ENCODE measurements at places on chromosomes 4 and X.
A peak's percentile ranks its signal among the peaks of the same experiment; 100 is the strongest.

GRCh38 chr4:7256984-7257810, 64.9 kb downstream of the SORCS2 start:
- DNase-seq, result peak; percentile 81

DNA sequence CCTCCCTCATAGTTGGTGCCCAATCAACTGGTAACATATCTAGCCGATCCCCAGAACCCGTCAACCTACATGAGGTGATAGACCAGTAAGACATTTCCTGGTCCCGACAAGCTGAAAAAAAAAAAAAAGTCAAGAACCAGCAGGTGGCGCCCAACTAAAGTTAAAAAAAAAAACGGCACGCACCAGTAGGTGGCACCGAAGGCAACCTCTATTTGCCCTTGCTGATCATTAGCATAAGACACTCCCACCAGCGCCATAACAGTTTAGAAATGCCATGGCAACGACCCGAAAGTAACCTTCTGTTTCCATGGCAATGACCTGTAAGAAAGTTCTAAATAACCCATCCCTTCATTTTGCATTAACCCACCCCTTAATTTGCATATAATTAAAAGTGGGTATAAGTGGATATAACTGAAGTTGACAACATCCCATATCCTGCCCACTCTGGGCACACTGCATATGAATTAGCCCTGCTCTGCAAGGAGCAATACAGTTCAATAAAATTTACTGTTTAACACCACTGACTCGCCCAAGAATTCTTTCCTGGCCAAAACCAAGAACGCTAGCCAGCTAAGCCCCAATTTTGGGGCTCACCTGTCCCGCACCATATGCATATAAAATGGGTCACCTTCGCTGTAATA, 83.9 kb upstream of the SPANXB1 start:
- DNase-seq, result no peak

- DNase-seq, result no peak
Observed at GRCh38 chr4:144351306-144351705, 210.8 kb upstream of the GYPA start.

DNA sequence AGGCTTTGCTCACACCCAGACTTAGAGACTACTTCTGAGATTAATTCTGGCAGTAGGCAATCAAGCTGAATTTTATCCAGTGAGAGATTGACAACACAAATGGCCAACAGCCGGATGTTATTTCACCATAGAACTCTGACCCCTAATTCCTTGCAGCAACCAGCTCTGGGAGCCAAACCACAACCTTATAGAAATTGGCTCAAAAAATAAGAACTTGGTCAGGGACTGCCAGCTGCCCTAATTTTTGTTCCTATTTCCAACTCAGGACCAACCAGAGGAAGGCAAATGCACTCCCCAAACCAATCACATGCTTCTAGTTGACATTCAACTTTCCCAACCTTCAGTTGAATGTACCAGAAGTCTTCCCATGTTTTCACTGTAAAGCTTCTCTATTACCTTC, 269.7 kb downstream of the HS3ST1 start:
- DNase-seq, result no peak

- DNase-seq, result no peak
Observed at GRCh38 chrX:121011254-121011653, 25.7 kb upstream of the CT47A1 start.

DNA sequence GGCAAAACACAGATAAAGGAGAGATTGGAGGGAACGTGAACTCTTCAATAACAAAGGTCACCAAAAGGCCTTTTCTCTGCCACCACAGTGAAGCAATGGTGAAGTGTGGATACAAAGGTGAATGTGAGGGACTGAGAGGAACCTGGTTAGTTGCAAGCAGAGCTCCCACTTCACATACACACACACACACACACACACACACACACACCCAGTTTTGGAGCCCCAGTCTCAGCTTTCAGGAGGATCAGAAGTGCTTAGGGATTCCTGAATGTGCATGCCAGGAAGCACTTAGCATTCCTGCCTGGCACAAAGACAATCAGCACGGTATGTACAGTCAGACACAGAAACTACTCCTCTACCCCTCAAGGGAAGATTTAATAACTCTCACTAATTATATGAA, 71.5 kb downstream of the ARHGEF9 start:
- no peak for DNase-seq

DNA sequence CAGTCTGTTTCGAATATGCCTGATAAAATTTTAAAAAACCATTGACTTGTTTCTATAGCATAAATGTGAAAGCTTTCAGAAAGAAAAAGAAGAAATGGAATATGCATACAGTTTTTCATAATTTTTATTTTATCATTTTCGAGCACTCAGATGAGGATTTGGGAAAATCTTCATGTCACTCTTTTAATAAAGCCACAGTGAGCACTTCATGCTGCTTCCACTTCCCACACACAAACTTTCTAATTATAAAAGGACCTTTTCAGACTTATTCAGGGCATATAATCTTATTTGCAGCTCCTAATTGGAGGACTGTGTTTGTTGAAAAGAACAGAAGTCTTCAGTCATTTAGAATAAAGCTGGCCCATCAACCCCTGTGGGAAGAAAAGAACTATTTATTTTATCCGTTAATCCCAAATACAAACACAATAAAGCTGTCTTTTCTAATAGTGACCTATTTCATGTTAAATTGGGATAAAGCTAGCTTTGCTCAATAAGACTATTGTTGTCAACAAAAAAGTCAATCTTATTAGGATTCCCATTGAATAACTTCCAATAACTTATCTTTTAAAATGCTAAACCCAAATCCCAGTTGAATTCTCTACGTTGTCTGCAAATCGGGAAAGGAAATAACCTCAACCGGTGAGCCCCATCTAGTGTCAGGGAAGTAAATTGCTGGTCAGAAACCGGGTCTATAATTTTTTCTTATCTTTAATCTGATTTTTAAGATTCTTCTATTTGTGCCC, 211.5 kb downstream of the PDGFRA start:
- no peak for DNase-seq

DNA sequence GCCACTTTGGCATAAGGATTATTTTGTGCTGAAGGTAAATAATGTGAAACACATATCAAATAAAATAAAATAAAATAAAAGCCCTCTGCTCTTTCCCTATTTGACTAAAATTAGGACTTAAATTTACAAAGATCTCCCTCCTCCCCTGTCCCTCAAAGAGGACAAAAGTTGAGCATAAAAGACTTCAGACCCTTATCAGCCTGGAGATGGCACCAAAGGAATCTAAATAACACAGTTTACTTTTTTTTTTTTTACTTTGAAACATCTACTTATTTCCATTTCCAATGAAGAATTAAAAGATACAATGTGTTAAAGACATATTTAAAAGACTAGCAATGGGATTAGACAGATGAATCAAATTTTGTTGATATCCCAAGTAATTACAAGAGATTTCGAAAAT, 89.7 kb downstream of the EPHA5 start:
- no peak for DNase-seq

GRCh38 chrX:149506349-149506748, 1.2 kb upstream of the IDS start:
- DNase-seq, result no peak

GRCh38 chr4:16466581-16466980, 240.3 kb upstream of the TAPT1 start:
- no peak for DNase-seq

DNA sequence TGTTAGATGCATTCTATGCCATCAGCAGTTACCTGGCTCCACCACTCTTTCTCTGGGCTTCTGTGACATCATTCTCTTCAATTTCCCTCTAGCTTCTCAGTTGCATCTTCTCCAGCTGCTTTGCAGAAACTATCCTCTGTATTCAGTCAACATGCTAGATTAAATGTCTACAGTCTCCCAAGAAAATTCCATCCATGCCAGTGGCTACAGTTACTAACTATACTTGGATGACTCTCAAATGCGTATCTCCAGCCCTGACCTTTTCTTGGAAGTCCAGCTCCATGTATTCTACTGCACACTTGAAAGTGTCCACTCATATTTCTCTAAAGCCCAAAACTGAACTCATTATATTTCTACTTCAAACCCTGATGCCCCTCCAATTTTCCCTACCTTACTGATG, 232.3 kb upstream of the TENM3 start:
- no peak for DNase-seq

GRCh38 chrX:118989886-118990285, 15.5 kb downstream of the LONRF3 start:
- DNase-seq, result no peak

GRCh38 chr4:153204728-153205648, 745 bp downstream of the TRIM2 start:
- no peak for DNase-seq

DNA sequence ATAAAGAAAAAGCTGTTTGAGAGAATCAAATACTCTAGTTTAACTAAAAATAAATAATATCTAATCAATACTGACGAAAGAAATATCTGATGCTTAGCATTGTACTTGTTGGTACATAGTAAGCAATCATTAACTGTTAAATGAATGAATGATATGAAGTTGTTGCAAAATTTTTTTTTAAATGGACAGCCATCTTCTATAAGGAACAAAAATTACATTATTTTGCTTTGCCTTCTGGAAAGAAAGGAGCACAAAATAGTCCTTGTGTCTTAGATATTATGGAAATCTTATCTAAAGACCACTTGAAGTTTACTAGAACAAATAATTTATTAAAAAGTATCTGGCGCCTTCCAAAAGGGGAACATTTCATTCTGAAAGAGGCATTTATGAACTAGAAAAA, 4.5 kb downstream of the NFKB1 start:
- no peak for DNase-seq

DNA sequence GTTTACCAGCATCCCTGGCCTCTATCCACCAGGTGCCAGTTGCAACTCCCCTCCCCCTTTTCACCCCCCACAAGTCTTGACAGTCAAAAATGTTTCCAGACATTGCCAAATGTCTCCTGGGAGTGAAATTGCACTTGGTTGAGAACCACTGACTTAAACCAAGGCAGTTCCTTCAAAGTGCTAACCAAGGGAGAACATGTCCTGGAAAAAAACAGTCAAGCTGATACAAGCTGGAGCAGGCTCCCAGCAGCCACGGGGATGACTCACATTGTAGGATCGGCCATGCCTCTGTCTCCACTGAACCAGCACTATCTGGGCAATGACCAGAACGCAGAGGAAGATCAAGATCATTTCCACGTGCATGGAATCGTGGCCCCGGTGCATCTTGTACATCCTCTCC, 11.4 kb downstream of the RNF175 start:
- DNase-seq, result no peak

GRCh38 chr4:3877236-3877635, 111.1 kb downstream of the ADRA2C start:
- no peak for DNase-seq

DNA sequence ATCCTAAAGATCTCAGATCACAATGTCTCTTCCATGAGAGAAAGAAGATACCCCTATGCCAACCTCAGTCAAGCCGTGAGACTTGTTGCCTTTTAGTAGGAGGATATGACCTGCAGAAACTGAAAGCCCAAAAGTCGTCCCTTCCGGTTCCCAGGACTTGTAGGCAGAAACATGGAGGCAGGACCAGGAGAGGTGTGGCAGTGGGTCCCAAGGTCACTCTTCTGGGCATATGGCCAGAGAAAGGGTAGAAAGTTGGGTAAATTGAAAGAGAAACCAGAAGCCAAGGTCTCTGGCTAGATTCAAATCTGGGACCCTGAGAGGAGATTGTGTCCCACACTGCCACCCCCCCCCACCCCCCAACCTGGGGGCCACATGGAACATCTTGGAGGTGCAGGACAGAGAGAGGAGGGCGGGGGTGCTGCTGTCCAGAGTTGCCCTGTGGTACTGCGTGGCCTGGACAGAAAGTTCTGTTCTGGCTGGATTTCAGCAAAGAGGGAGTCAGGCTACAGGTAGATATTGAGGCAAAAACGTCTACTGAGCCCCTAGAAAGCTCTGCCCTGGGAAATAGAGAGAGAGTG, 55.4 kb downstream of the DDX3X start:
- no peak for DNase-seq

DNA sequence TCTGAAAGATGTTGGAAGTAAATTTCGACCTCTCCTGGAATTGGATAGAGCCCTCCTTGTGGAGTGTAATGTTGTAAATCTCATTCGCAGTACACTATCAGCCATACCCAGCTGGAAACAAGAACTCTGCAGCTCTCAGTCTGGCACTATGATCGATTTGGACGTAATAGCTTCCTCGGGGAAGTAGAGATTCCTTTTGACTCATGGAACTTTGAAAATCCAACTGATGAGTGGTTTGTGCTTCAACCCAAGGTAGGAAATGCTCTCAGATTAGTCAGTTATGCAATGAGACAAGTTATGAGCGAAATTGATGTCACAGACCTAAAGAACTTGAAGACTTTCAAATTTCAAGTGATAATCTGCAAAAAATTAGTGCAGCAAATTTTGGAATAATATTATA, 103.9 kb downstream of the SYTL5 start:
- DNase-seq, result no peak

GRCh38 chr4:137267024-137267423, 265.3 kb downstream of the PCDH18 start:
- no peak for DNase-seq

DNA sequence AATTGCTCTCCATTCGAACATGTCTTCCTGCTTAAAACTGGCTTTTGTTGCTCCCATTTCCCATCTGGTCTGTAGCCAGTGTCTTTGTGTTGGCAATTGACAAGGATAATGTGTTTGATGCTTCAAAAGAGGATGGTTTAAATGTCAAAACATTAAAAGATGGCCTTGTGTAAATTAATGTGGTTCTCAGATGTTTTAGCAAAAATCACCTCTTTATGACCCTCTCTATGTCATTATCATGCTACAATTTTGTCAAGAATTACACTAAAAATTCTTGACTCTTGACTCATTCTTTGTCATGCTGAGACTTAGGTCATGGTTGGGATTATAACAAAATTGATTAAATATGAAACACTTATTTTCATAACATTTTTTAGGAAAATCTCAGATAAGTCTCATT, 47.4 kb downstream of the TMEM131L start:
- no peak for DNase-seq

GRCh38 chr4:113146876-113147358, 97.5 kb downstream of the ANK2 start:
- no peak for DNase-seq

- DNase-seq, result no peak
Observed at GRCh38 chrX:3360881-3361280, 14.4 kb upstream of the MXRA5 start.

GRCh38 chrX:41445171-41445570, 2.0 kb upstream of the NYX start:
- DNase-seq, result no peak

GRCh38 chr4:14095831-14096230, 468.3 kb upstream of the BOD1L1 start:
- no peak for DNase-seq

DNA sequence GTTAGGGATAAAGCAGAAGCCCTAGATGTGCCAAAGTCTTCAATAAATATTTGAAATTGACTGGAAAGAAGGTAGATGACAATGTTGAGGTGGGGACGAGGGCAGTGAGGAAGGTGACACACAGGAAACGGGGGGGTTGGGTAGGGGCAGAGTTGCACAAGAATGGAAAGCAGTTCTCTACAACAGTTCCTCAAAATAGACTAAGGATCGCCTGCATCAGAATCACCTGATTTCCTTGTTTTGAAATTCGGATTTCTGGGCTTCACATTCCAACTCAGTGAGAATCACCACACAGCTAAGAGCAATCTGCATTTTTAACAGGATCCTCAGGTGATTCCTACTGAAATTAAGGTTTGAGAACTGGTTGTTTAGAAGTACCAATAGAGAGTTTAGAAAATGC, 70.6 kb downstream of the ARFIP1 start:
- DNase-seq, result no peak

- DNase-seq, result no peak
Observed at GRCh38 chrX:45198301-45198700, 2.4 kb downstream of the DIPK2B start.

GRCh38 chr4:108172231-108172752, 3.6 kb upstream of the LEF1 start:
- no peak for DNase-seq

- no peak for DNase-seq
Observed at GRCh38 chr4:98867648-98868047, 61.3 kb downstream of the EIF4E start.

Data from tibial nerve (tissue), 4 donors.